Stimulated activated CD4-positive, alpha-beta T cell treated with anti-CD3 and anti-CD28 coated beads, Interleukin-15, amount 100 ng/mL, for 48 hours (primary cell): ENCODE measurements at places on chromosomes 4 and X.

GRCh38 chrX:144918936-144919335 is 328.4 kb upstream of the SPANXN1 start:
- DNase-seq, result no peak

DNA sequence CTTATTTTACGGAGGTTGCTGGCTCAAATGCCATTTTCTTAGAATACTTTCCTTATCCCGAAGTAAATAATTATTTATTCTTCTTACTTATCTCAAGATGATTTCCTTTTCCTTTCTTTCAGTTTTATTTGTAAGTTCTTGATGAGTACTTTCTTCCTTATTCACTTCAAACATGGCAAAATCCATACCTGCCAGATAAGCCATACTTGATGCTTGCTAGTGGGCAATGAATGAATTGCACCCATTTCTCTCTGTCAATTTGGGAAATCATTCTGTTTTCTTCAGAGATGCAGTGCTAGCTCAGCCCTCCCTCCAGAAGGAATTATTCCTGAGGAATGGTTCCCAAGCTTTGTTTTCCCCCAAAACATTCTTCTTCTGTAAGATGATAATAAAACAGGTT is 598.3 kb downstream of the SPRY1 start:
- no peak for DNase-seq

- no peak for DNase-seq
Measured at GRCh38 chr4:99826016-99826415, 9.4 kb downstream of the DAPP1 start.

DNA sequence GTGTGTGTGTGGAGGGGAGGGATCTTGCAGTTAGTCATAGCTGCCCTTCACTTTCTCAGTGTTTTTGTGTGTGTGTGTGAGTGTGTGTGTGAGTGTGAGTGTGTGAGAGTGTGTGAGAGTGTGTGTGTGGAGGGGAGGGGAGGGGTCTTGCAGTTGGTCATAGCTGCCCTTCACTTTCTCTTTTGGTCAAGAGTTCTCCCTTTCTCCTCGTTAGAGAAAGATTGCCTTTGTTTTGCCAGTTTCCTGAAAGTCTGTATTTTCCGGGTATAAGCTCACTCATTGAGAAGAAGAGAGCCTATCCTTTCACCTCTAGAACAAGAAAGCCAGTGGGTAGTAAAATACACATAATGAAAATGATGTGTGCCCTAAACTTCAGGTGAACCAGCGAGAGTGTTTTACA is 75.2 kb upstream of the ENPP6 start:
- DNase-seq, result no peak
